ENCODE measurements at places on chromosomes 5 and 9.

- no peak for DNase-seq
Measured at GRCh38 chr9:17938035-17938655, 359.3 kb downstream of the SH3GL2 start.

- no peak for DNase-seq
Measured at GRCh38 chr9:96419691-96419969, 1.5 kb upstream of the ZNF367 start.

DNA sequence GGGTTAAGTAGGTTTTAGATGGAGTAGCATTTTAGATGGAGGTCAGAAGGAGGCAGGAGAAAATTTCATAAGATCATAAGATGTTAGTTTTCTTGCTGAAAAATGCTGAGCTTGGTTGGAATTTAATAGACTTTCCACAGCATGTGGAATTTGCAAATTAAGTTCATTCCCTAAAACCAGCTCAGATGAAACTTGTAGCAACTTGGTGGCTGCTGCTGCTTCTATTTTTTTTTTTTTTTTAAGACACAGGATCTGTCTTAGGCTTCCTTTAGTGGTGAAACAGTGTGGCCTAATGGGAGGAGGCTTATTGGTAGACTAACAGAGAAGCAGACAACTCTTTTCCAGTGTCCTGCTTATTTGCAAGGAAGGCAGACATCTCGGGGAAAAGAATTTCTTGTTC, 154.5 kb downstream of the AOPEP start:
- DNase-seq, result no peak

DNA sequence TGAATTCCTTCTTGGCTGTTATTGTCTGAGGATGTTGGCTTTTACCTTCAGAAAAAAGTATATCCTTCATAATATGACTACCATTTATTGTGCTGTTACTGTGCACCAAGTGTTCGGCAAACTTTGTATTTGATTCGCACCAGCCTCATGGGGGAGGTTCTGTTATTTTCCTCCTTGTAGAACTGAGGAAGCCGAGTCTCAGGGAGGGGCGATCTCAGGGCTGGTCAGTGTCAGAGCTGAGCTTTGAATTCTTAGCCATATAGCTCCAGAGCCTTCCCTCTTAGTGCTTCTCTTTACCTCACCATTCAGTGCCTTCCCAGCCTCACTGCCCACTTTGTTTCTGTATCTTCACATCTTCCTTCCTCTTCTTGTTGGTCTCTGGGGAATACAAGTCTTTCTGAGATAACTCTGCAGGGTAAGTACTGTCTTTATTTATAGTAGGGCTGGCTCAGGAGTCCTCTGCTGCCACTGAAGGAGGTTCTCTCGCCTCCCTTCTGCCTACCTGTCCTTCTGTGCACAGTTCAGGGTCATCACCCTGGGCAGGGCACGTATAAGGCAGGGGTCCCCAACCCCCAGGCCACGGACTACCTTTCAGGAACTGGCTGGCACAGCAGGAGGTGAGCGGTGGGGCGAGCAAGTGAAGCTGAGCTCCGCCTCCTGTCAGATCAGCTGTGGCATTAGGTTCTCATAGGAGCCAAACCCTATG, 48.4 kb downstream of the GALNT10 start:
- DNase-seq, result no peak

DNA sequence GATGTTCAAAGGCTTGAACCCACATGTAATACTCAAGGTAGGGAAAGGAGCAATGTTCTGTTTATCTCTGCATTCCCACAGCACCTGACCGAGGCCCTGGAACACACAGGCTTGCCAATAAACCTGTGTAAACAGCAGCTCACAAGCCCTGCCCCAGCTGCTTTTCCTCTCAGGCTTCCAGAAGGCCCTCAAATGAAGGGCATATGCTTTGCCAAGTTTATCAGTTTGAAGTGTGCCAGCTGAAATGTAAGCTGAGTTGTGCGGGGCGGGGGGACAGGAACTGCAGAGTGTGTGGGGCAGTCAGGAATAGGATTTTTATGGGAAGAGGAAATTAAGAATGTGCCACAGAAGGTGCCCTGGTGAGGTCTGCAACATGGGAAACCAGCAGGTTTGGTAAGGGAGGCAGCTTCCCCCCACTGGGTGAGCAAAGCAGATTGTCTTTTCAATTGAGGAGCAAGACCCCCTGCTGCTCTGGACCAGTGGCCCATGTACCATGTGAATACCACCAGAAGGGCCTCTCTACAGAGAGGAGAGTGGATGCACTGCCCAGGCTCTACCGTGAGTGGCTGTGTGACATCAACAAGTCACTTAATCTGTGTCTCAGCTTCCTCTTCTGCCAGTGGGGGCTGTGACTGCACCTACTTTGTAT, 194.8 kb downstream of the SPOCK1 start:
- DNase-seq, result no peak

- DNase-seq, result no peak
Measured at GRCh38 chr5:10478436-10478835, 36.8 kb downstream of the ROPN1L start.

DNA sequence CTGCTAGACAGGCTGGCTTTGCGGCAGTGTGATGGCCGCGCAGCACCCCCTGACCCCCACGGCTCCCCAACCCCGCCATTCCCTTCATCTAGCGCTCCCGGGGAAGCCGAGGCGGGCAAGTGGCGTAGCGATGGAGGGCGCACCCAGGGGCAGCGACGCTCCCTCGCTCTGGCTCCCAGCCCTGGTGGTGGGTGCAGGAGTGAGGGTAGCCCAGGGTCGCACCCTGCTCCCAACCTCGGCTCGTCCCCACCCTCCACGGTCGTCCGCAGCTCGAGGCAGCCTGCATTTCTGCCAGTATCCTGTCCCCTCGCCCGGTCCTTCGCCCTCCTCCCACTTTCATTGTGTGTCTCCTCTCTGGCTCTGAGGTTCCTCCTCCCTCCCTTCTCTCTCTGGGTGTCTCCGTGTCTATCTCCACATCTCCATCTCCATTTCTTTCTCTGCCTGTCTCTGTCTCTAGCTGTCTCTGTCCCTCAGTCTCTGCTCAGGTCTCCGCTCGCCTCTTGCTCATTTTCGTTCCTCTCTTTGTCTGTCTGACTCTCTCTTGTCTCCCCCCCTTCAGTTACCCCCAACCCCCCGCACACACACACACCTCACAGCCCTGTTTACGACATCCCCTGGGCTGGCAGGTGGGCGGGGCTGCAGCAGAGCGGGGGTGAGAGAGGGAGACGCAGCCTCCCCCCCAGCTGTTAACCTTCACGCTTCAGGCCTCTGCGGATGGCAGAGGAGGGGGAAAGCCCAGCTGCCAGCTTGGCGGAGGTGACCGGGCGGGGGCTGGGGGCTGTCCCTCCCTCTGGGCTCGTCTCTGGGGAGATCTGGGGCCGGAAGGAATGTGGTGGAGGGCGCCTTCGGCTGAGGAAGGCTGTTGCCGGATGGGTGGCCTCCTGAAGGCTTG, 48.7 kb upstream of the PSD2 start:
- peak; percentile 38 for DNase-seq

- DNase-seq, result peak; percentile 89
Measured at GRCh38 chr5:108730617-108731340, 16.9 kb upstream of the FER start.

GRCh38 chr5:55030220-55030619, 6.2 kb downstream of the GZMK start:
- no peak for DNase-seq

DNA sequence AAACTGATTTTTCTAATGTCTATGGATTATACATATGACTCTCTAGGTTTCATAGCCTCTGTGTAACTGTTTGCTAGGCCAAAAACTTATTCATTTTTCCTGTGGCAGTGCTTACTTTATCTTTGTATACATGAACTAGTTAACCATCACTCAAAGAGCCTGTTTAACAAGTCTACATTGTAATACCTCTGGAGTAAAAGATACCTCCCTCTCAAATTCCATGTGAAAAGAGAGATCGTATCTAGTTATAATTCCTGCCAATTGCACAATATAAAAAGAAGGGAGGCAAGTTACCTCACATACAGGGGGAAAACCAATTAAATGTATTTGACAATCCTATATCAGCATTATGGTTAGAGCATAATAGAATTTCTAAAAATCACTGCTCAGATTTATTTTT, 271.9 kb upstream of the ST8SIA4 start:
- no peak for DNase-seq

- DNase-seq, result no peak
Measured at GRCh38 chr5:53092242-53092641, 17.3 kb downstream of the MOCS2 start.

DNA sequence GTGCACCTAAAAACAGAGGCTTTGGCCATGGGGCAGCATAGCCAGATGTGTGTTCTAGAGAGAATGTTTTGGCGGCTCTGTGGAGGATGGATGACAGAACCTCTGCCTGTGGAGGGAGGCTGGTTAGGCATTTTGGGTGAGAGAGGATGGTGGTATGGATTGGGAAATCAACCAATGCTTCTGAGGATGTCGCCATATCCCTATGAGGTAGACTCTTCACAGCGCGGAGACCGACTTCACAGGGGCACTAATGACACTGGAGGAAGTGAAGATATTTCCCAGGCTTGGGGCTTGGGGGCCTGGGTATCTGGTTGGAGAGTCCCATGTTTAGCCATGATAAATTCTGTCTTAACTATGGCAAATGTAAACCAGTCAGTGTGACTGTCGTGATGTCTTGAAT, 140.6 kb upstream of the KLF4 start:
- DNase-seq, result peak; percentile 24

GRCh38 chr5:54024466-54024865, 285.9 kb downstream of the ARL15 start:
- no peak for DNase-seq

DNA sequence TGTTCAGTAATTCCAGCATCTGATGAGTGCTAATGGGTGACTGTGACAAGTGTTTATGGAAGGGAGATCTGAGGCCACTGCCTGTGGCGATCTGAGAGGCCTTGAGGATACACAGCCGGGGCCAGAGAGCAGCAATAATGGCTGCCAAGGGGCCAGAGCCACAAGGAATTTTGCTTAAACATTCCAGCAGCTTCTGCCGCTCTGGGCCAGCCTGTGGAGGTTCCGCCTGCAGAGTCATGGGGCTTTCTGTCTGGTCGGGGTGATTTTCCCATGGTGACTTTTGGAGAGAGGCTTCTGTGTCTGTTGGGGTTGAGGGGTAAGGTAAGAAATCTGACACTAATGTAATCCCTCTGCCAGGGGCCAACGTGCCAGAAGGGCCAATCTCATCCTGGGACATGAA, 353.5 kb downstream of the ADAMTS6 start:
- no peak for DNase-seq

GRCh38 chr9:136062657-136063439, 32.2 kb downstream of the NACC2 start:
- DNase-seq, result no peak
